Left cardiac atrium (tissue), 4 donors: ENCODE measurements at places on chromosomes 5 and 9.
A peak's percentile ranks its signal among the peaks of the same experiment; 100 is the strongest.

DNA sequence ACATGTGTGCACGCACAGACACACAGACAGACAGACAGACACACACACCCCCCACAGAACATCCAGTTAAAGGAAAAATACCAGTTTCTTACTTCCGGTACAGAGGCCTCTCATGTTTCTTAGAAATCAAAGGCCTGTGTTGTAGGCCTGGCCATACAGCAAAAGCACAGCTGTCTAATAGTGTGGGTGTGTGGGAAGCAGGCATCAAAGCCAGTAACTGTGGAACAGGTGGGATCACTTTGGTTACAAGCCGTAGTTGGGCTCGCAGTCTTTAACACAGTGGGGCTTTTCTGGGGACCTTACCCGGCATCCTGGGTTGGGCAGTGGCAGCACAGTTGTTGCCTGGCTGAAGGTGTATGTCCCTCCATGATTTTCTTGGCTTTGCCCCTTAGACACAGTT, 55.2 kb downstream of the FBXL7 start:
- DNase-seq, result no peak

GRCh38 chr5:72541501-72542225, 34.5 kb upstream of the ZNF366 start:
- DNase-seq, result no peak

DNA sequence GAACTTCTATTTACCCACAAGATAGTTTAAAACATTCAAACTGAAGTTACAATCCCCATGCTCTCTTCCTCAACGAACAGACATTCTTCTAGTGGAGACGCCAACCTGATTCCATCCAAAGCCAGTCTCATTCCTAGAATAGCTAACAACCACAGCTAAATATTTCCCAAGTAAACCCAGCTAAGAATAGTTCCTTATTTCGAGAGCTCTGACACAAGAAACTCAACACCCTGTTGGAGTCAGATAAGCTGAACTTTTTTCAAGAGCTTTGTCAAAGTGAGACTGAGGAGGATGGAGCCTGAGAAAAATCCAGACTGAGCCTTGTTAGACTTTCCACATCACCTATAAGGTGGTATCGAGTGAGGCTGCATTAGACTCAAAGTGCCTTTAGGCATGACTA, 56.7 kb upstream of the RPS23 start:
- no peak for DNase-seq

DNA sequence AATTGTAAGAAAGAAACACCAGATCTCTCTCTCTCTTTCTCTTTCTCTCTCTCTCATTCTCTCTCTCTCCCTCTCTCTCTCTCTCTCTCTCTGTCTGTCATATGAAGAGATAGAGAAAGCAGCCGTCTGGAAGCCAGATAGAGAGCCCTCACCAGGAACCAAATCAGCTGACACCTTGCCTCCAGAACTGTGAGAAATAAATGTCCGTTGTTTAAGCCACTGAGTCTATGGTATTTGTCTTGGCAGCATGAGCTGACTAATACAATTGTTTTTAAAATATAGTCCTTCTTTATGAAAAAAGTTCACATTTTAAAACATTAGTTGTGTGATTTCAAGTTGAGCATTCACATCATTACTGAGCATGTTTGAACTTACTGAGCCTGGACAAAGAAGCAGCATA, 275.6 kb downstream of the CETN3 start:
- no peak for DNase-seq

DNA sequence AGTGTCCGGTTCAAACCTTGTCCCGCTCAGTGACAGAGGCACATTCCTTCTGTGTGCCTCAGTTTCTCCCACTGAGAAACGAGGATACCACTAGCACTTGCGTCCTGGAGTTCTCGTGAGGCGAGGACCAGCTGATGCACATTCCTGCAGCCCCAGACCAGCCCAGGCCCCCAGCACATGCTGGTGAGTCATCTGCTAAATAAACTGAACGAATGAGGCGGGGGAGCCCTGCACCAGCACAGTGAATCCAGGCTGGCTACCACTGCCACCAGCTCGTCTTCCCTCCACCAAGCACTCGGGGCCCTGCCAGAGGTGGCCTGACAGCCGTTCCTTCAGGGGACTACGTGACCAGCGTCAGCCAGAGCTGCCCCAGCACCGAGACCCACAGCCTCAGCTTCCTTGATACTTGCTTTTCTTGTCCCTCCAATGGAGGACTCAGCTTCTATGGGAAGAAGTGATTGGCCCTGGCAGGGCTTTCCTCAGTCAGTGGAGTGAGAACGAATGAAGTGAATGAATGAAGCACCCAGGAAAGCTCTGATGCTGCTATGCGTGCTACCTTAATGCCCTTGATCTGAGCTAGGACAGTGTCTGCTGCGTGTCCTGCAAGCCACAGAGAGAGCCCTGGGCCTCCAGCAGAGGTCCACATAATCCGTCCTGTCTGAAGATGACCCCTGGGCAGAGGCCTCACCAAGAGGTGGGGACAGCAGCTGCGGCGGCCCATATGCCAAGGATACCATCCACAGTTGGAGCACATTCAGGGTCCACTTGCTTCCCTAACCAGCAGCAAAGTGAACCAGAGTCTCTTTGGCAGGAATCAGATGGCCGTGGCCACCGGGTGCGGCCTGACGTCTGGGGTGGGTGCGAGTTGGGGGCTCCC, 13.5 kb upstream of the BARX1 start:
- no peak for DNase-seq

DNA sequence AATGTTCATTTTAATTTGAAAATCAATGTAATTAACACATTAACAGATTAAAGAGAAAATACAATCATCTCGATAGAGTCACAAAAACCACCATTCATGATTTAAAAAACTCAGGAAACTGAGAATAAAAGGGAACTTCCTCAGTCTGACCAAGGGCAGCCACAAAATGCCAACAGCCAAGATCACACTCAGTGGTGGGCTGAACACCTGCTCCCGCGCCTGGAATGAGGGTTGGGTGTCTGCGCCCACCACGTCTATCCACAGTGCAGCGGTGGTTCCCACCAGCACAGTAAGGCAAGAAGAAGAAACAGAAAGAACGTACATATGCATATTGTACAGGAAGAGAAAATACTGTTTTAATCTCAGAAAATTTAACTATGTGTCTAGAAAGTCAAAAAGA, 11.7 kb upstream of the NSMF start:
- peak; percentile 2 for DNase-seq

DNA sequence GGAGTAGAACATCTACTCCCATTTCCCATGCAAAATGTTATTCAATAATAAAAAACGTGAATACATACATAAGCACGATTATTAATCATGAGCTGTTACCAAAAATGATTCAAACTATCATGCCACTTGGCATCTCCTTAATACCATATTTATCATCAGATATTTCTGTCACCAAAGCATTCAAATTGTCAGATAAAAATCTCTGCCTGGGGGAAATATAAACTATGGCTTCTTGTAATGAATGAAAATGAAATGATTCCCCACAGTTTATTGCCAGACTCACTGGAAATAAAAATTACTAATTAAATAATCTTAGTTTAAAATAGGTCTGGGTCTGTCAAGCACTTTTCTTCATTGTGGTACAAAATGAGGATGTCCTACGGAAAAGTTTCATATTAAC, 265.4 kb downstream of the EDIL3 start:
- DNase-seq, result no peak

DNA sequence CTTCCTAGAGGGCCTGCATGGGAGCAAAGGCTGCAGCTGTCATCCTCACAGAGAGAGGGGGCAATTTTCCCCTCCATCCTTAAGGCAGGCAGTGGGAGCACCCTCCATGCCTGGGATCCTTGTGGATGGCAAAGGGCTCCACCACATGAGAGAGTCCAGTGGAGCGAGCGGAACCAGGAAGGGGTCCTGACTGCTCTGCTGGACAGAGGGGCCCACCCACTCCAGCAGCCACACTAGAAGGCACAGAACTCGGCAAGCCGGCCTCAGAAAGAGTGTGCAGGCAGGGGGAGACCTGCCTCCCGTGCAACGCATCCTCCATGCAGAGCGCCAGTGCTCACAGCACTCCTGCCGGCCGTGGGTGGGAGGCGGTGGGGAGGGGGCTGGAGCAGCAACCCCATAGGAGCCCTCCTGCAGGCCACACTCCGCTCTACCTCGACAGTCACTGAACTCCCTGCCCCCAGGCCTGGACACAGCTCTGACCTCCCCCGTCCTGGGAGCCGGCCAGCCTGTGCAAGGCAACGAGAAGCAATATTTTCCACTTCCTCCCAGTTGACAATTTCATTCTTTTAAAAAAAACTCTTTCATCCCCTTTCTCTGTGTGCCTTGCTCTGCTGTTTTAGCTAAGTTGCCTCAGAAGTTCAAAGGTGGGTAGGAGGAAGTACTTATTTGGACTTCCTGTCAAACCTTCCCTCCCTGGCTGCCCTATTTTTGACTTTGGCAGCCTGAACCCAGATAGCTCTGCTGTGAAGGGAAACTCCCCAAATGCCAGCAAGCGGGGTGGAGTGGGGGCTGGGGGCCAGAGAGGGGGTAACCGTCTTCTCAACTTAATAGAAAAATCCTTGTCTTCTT, 5.3 kb upstream of the LCP2 start:
- DNase-seq, result peak; percentile 64

- DNase-seq, result no peak
These were observed 98.5 kb downstream of the SNX18 start for GRCh38 chr5:54616031-54616430.

- DNase-seq, result no peak
These were observed 121.3 kb downstream of the RPS23 start for GRCh38 chr5:82156874-82157273.

GRCh38 chr9:1875921-1876448, 139.2 kb upstream of the SMARCA2 start:
- DNase-seq, result no peak

GRCh38 chr9:131870156-131870555, 130.3 kb upstream of the RAPGEF1 start:
- DNase-seq, result no peak
